ENCODE measurements at places on chromosomes 5 and 9.

DNA sequence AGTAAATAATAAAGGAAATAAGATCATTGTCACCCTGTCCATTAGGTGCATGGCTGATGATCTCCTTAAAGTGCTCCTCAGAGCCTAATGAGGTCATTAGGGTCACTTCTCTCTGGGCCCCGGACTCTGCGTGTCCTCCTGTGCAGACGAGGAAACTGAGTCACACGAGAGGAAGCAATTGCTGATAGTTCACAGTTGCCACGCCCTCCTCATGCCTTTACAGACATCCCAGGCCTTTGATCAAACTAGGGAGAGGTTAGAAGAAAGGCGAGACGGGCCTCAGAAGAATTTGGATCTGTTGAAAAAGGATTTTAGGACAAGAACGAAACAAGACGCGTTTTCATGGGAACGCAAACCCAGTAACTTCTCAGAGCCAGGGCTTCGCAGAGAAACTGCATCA, 32.0 kb upstream of the MSX2 start:
- DNase-seq: no peak

DNA sequence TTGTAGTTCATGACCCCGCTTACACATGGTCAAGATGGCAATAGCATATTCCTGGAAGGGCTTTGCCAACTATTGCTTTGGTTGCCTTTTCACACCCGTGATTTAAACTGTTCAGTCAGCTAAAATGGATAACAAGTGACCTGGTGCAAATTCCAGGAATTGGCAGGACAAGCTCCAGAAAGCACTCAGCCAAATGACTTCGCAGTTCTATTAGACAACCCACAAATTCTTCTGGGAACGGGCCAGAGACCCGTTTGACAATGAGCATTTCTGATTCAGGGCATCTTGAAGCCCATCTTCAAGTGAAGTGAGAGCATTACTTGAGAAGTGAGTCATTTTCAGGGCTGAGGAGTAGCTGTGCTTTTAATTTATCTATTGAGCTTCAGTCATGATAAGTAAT, 165.0 kb downstream of the DROSHA start:
- DNase-seq: no peak

GRCh38 chr5:107484281-107484680, 186.5 kb downstream of the EFNA5 start:
- DNase-seq: no peak

GRCh38 chr5:108264533-108264932, 117.4 kb downstream of the FBXL17 start:
- no peak for DNase-seq

DNA sequence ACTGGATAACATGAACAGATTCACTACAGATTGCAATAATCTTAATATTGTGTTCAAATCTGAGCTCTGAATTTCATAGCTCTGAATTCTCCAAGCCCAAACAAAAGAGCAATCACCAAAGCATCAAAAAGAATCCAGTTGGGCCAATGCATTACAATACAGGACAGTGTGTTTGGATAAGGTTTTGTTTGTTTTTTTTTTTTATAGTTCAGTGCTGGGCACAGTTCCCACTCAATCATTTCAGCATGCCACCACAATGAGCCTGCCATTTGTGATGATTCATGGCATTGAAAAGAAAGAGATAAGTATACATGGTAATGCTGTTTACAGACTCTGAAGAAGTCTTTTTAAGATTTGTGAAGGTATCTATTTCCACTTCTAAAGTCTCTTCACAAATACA, 1.7 kb upstream of the HTR1A start:
- DNase-seq: no peak

DNA sequence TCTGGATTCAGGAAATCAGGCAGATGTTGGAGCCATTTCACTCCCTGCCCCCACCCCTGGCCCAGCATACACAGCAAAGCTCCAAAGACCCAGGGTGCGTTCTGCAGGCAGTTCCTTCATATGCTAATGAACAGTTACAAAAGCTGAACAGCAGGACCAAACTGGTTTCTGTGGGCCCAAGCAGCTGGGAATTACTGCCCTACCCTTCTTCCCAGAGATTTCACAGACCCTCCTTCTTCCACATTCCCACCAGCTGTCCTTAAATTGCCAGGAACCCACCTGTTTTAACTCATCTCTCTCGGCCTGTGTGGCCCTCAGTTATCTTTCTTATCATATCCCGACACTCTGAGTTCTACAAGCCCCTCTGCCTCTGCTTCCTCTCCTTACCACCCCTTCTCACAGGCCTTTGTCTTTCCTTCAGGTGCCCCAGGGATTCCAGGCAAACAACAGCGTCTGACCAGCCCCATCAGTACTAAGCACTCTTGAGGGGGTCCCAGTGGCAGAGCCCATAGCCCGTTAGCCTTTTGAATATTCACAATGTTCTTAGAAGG, 10.6 kb upstream of the F2RL1 start:
- no peak for DNase-seq

DNA sequence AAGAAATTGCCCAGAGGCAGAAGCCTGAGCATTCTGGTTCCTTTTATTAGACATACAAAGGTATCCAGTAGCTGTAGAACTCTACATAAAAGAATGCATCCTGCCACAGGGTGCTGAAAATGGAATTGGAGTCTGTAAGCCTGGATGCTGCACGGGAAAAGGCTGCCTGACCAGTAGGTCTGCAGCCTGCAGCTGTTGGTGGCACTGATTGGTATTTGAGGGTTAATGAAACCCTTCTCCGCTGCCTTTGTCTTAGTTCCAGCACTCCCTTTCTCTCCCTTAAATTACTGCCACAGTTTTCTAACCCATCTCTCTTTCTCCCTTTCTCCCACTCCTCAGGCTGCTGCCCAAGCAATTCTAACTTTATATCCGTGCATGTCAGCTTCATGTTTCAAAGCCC, 64.7 kb downstream of the BRINP1 start:
- no peak for DNase-seq

- DNase-seq: no peak
Observed at GRCh38 chr9:93260263-93261066, 76.5 kb downstream of the WNK2 start.

- DNase-seq: no peak
Observed at GRCh38 chr9:132116583-132116982, 36.9 kb upstream of the MED27 start.

- DNase-seq: no peak
Observed at GRCh38 chr5:160088805-160089204, 30.4 kb downstream of the PWWP2A start.

DNA sequence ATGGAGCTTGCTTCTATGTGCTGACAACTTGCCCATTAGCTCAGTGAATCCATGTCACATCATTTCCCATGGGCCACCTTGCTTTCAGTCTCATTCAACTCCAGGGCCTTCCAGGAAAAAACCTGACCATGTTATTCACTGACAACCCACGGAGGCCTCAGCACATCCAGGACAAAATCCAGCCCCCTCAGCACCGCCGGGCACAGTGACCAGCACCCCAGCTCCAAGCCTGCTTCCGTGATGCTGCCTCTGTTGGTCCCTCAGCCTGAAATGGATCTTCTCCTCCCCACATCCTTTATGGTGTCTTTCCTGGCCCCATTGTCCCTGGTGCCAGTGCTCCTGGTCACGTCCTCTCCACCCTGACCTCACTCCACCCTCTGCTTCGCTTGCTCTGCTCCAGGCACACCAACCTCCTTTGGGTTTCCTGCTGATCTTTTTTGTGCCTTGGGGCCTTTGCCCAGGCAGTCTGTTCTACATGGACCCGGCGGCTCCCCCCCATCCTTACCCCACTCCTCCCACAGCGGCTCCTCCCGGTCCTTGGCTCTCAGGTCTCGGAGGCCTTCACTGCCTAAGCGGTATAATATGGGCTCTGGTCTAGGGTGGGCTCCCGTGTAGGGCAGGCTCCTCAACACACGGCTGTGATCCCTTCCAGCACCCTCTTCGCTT, 25.0 kb downstream of the ANKS6 start:
- no peak for DNase-seq

Measured in T-helper 2 cell (primary cell).